CD14-positive monocyte (primary cell): ENCODE measurements at places on chromosomes 5 and 9. TPM values are rescaled to one million over a fixed set of nuclear protein-coding genes. Genes with fewer than 3 reads are reported as not detected.

DNA sequence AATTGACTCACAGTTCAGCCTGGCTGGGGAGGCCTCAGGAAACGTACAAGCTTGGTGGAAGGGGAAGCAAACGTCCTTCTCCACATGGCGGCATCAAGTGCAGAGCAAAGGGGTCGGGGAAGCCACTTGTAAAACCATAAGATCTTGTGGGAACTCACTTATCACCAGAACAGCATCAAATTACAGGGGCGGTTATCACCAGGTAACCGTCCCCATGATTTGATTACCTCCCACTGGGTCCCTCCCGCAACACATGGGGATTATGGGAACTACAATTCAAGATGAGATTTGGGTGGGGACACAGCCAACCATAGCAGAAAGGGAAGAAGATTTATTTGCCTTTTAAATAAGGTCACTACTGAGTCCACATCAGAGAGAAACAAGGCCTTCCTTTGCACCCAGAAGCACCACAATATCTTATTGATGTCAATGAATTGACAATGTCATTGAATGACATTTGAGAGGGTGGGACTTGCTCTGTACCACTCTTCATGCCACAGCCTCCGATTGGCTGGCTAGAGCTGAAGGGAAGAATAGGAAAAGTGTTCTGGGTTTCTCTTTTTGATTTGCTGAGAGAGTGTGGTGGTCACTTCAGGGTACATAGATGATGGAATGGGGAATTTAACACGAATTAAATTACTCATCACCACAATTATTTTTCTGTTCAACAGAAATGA lies 11.0 kb downstream of the SKP2 start:
- H3K36me3 ChIP-seq = peaks cover 96% of the 10 kb centered on the region
- no peak for DNase-seq
- no peaks in the 10 kb centered on the region for H3K27me3 ChIP-seq
- peaks cover 4% of the 10 kb centered on the region for H3K4me1 ChIP-seq
- no peak overlapping the region for H3K4me3 ChIP-seq

UBTD2 gene
- 0.93 and 2.3 TPM in 2 replicates for polyA plus RNA-seq

IFNA13 gene
- polyA plus RNA-seq = not detected

ALDH1B1 gene
- 4.5 TPM for polyA plus RNA-seq

- no peaks in the 10 kb centered on the region for H3K27me3 ChIP-seq
- no peak overlapping the region for H3K27ac ChIP-seq
- H3K4me3 ChIP-seq = peak overlapping the region; percentile 85
- peaks cover 30% of the 10 kb centered on the region for H3K36me3 ChIP-seq
- peaks cover 21% of the 10 kb centered on the region for H3K4me1 ChIP-seq
Measured at GRCh38 chr5:34928267-34928666, 1.1 kb upstream of the DNAJC21 start.

- H3K27ac ChIP-seq = no peak overlapping the region
- DNase-seq = no peak
- no peaks in the 10 kb centered on the region for H3K27me3 ChIP-seq
- no peaks in the 10 kb centered on the region for H3K36me3 ChIP-seq
Measured at GRCh38 chr9:16524078-16524477, 346.4 kb downstream of the BNC2 start.

HRCT1 gene
- polyA plus RNA-seq = not detected

GRCh38 chr5:145825751-145826180 lies 9.4 kb downstream of the PRELID2 start:
- no peaks in the 10 kb centered on the region for H3K36me3 ChIP-seq

UGT3A1 gene
- not detected for polyA plus RNA-seq

DNA sequence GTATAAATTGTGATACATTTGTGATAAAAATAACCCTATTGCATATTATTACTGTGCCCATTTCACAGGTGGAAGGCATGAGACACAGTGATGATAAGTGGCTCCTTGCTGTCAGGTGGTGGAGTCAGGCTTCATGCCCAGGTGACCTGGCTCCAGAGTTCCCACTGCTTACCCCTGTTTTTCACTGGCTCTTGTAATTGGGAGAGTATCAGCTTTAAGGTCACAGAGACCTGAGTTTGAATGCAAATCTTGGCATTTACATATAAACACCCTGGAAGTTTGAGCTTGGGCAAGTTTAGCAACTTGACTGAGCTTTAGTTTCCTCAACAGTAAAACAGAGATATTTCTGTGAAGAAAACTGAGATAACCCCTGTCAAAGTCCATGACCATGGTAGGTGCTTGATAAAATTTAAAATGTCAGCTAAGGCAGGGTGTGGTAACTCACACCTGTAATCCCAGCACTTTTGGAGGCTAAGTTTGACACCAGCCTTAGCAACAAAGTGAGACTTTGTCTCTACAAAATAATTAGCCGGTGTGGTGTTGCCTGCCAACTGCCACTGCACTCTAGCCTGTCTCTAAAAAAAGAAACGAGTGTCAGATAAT lies 29.2 kb downstream of the MAT2B start:
- DNase-seq = no peak
- H3K27ac ChIP-seq = no peak overlapping the region
- no peaks in the 10 kb centered on the region for H3K4me1 ChIP-seq
- no peaks in the 10 kb centered on the region for H3K36me3 ChIP-seq
- no peaks in the 10 kb centered on the region for H3K27me3 ChIP-seq

PTGS1 gene
- 17.9 TPM for polyA plus RNA-seq

HSDL2 gene
- 26.9 TPM for polyA plus RNA-seq

DNA sequence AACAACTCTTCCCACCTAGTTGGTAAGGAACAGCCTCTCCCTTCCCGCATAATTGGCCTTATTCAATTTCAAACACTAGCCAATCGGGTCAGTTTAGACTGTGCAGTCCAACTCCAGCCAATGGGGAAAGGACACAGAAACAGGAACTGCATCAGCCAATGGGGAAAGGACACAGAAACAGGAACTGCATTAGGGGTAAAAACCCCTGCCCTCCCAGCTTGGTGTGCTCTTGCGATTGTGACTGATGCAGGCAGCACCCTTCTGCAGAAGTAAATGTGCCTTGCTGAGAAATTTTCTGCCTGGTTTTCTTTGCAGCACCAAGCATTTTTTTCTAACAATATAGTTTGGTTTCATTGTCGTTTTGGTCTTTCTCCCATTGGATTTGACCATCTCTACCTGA lies 8.5 kb upstream of the GLT6D1 start:
- DNase-seq = no peak
- H3K27me3 ChIP-seq = no peaks in the 10 kb centered on the region
- no peak overlapping the region for H3K4me3 ChIP-seq

ZNF658 gene
- polyA plus RNA-seq = 0.52 TPM

GRCh38 chr5:82387001-82387818 lies 109.1 kb upstream of the RPS23 start:
- H3K27me3 ChIP-seq = no peaks in the 10 kb centered on the region
- H3K4me3 ChIP-seq = no peak overlapping the region
- H3K4me1 ChIP-seq = peaks cover 6% of the 10 kb centered on the region

POLR3G gene
- 0.13 TPM for polyA plus RNA-seq

- no peak for DNase-seq
- H3K36me3 ChIP-seq = no peaks in the 10 kb centered on the region
- no peak overlapping the region for H3K4me3 ChIP-seq
- no peaks in the 10 kb centered on the region for H3K4me1 ChIP-seq
- peaks cover 19% of the 10 kb centered on the region for H3K27me3 ChIP-seq
Measured at GRCh38 chr9:37046683-37047082, 12.6 kb upstream of the PAX5 start.

- no peak overlapping the region for H3K27ac ChIP-seq
- H3K4me3 ChIP-seq = no peak overlapping the region
- DNase-seq = no peak
- peaks cover 8% of the 10 kb centered on the region for H3K4me1 ChIP-seq
Measured at GRCh38 chr5:172380987-172381643, 73.2 kb downstream of the SH3PXD2B start.

DNA sequence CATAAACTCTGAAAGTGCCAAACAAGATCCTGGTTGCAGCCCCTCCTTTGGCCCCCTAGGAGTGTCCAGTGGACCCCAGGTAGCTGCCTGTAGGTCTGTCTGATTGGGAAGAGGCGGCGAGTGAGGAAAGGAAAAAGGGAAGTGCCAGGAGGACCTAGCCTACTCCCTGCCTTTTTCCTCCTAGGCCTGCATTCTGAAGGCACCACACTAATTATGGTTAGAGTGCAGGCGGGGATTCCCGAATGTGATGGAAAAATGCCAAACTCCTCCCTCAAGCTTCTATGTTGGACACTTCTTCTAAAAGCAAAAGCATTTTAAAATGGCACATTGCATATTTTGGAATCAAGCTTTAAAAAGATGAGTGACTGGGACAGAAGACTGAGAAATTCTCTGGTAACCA lies 83.2 kb upstream of the SMIM15 start:
- no peak overlapping the region for H3K4me3 ChIP-seq
- no peaks in the 10 kb centered on the region for H3K36me3 ChIP-seq
- peak; percentile 15 for DNase-seq
- no peaks in the 10 kb centered on the region for H3K4me1 ChIP-seq
- H3K27me3 ChIP-seq = no peaks in the 10 kb centered on the region
- H3K27ac ChIP-seq = no peak overlapping the region

DNA sequence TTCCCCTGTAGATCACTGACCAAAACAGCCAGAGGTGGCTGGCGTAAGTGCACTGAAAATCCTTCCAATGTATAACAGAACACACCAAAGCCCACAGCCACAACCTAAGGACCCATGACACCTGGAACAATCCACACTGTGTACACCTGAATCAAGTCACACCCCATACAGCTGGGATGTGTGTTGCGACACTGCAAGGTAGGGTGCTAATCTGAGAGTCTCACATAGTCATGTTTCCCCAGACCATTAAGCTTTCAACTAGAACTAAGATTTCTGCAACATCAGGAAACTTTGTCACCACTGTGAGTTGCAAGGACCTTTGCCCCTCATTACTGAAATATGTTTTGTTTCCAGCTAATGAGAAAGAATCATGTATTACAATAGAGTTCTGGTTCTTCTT lies 59.4 kb downstream of the MED27 start:
- no peak overlapping the region for H3K4me3 ChIP-seq
- no peaks in the 10 kb centered on the region for H3K4me1 ChIP-seq
- H3K36me3 ChIP-seq = no peaks in the 10 kb centered on the region
- H3K27ac ChIP-seq = no peak overlapping the region
- H3K27me3 ChIP-seq = no peaks in the 10 kb centered on the region
- no peak for DNase-seq

DNA sequence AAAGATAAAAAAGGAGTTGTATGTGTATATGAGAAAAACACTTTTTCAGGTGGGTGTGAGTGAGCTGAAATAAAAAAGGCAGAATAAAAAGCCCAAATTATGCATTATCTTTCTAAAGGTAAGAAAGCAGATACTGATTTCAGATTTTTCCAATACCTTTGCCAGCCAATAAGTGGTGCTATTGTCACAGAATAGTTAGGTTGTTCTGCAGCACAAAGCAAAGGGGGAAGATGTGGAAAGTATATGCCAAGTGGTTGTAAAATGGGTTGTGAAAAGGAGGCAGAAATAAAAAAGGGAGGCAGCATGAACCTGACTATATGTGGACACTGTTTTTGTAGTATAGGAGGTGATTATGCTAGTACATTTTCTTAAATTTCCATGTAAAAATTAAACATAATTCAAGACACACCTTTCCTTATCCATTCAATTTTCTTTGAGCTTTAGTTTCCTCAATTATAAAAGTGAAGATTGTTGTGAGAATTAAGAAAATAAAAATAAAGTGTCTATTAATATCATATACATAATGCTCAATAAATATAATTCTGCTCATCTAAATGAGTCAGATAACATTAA lies 106.7 kb downstream of the SMIM15 start:
- no peaks in the 10 kb centered on the region for H3K36me3 ChIP-seq
- H3K4me1 ChIP-seq = no peaks in the 10 kb centered on the region
- peak; percentile 46 for DNase-seq
- H3K27me3 ChIP-seq = no peaks in the 10 kb centered on the region

P4HA2 gene
- 0.45 TPM for polyA plus RNA-seq

TRIM36 gene
- polyA plus RNA-seq = 1.7 TPM

GRCh38 chr5:157511651-157512644 lies 51.9 kb downstream of the NIPAL4 start:
- peaks cover 6% of the 10 kb centered on the region for H3K4me1 ChIP-seq
- peaks cover 93% of the 10 kb centered on the region for H3K36me3 ChIP-seq
- no peak overlapping the region for H3K4me3 ChIP-seq
- H3K27me3 ChIP-seq = no peaks in the 10 kb centered on the region

GRCh38 chr9:7509576-7510145 lies 289.9 kb downstream of the DMAC1 start:
- H3K4me1 ChIP-seq = no peaks in the 10 kb centered on the region
- no peak overlapping the region for H3K4me3 ChIP-seq
- H3K36me3 ChIP-seq = no peaks in the 10 kb centered on the region
- H3K27ac ChIP-seq = no peak overlapping the region
- DNase-seq = no peak
- no peaks in the 10 kb centered on the region for H3K27me3 ChIP-seq

DNA sequence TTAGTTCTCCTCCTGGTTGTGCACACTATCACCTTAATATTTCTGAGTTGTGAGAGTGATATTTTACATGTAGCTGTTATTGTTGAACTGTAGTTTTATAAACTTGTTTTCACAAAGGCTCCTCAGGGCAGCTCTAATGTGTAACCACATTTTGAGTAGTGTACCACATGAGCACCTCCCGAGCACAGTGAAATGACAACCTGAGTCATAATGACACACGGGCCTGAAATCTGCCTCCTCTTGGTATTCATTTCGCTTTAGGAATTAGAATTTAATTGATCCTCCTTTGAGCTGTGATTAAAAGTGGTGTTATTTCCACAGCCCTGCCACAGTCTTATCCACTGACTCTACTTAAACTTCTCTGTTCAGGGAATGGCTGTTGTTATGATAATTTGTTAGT lies 7.9 kb downstream of the MTRR start:
- H3K27me3 ChIP-seq = no peaks in the 10 kb centered on the region
- peaks cover 46% of the 10 kb centered on the region for H3K36me3 ChIP-seq
- H3K4me3 ChIP-seq = no peak overlapping the region
- no peak for DNase-seq

DNA sequence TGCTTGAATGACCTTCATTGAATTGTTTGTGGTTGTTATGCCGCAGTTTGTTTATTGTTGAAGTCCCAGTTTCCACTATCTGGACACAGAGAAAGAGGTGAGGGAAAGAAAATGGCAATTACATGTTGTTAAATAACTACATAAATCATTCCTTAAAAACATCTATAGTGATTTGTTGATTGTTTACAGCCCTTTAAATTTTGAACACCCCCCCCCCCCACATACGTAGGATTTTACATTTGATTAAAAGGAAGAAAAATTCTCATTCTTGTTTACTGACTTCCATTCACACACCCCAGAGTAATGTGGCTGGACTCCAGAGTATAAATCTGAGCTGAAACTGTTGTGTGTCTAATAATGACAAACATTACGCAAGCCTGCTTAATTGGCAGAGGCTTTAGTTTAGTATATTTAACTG lies 87.1 kb upstream of the FAM174A start:
- no peak for DNase-seq
- no peaks in the 10 kb centered on the region for H3K4me1 ChIP-seq
- no peaks in the 10 kb centered on the region for H3K27me3 ChIP-seq

- H3K36me3 ChIP-seq = no peaks in the 10 kb centered on the region
- no peaks in the 10 kb centered on the region for H3K27me3 ChIP-seq
- H3K4me3 ChIP-seq = no peak overlapping the region
- H3K4me1 ChIP-seq = no peaks in the 10 kb centered on the region
- DNase-seq = no peak
Measured at GRCh38 chr9:133634081-133634691, 2.0 kb upstream of the DBH start.

BTNL3 gene
- 0.08 TPM for polyA plus RNA-seq

GRCh38 chr9:81754245-81754644 lies 64.9 kb upstream of the TLE1 start:
- H3K4me1 ChIP-seq = no peaks in the 10 kb centered on the region
- no peak overlapping the region for H3K4me3 ChIP-seq
- H3K36me3 ChIP-seq = no peaks in the 10 kb centered on the region
- H3K27me3 ChIP-seq = no peaks in the 10 kb centered on the region
- H3K27ac ChIP-seq = no peak overlapping the region
- no peak for DNase-seq

NR4A3 gene
- 0.92 TPM for polyA plus RNA-seq

- H3K36me3 ChIP-seq = no peaks in the 10 kb centered on the region
- H3K27me3 ChIP-seq = no peaks in the 10 kb centered on the region
- H3K27ac ChIP-seq = no peak overlapping the region
- peaks cover 58% of the 10 kb centered on the region for H3K4me1 ChIP-seq
- no peak for DNase-seq
Measured at GRCh38 chr9:77980622-77981021, 51.0 kb downstream of the GNAQ start.

PRDM9 gene
- not detected for polyA plus RNA-seq
